Glomerular endothelial cell (primary cell): ENCODE measurements at places on chromosomes 16 and 17. TPM values are rescaled to one million over a fixed set of nuclear protein-coding genes. Genes with fewer than 3 reads are reported as not detected.

Gene C17orf50
- total RNA-seq = not detected in 2 replicates

Gene KRTAP4-3
- not detected in 2 replicates for total RNA-seq

Gene DNAH9
- total RNA-seq = not detected in 2 replicates

Gene NHLRC4
- total RNA-seq = 2.7 and 3.3 TPM in 2 replicates

Gene BRIP1
- total RNA-seq = 2.9 and 4.6 TPM in 2 replicates

Gene GP1BA
- total RNA-seq = not detected in 2 replicates

Gene ASIC2
- total RNA-seq = 4.6 TPM in 1 of 2 replicates, not detected in the other

Gene SLC52A1
- total RNA-seq = 0.10 TPM in 1 of 2 replicates, not detected in the other
